ENCODE measurements at places on chromosomes 12 and 14.

GRCh38 chr14:65631040-65631439 is 218.5 kb downstream of the FUT8 start:
- DNase-seq: no peak

DNA sequence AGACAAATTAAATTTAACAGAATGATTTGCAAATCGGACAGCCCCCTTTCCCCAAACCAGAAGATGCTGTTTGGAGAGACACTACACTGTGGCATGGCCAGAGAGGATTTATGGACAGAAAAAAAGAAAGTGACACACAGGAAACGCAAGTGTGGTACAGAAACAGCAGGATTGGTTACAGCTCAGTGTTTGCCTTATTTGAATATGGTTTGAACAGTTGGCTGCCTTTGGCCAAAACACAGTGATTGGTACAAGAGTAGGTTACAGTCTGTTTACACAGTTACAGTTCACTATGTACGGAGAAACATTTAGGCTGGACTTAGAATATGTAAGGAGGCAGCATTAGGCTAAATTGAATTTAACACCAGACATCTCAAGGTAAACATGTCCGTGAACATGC is 335.3 kb downstream of the NPAS3 start:
- DNase-seq: no peak

- DNase-seq: no peak
Measured at GRCh38 chr12:63150713-63151622, at the start of gene AVPR1A. AVPR1A (minus strand) TSS chr12:63151201; CDS start chr12:63150836, 365 bp downstream.

GRCh38 chr12:132108211-132108832 is 35.8 kb downstream of the DDX51 start:
- DNase-seq: no peak

- DNase-seq: no peak
Measured at GRCh38 chr14:54944737-54945391, 42.2 kb upstream of the GCH1 start.

GRCh38 chr14:78278464-78279250 is 108.5 kb downstream of the NRXN3 start:
- no peak for DNase-seq

GRCh38 chr14:90627478-90627877 is 188.8 kb downstream of the TTC7B start:
- no peak for DNase-seq

GRCh38 chr12:125132698-125133400 is 67.6 kb downstream of the AACS start:
- DNase-seq: no peak

DNA sequence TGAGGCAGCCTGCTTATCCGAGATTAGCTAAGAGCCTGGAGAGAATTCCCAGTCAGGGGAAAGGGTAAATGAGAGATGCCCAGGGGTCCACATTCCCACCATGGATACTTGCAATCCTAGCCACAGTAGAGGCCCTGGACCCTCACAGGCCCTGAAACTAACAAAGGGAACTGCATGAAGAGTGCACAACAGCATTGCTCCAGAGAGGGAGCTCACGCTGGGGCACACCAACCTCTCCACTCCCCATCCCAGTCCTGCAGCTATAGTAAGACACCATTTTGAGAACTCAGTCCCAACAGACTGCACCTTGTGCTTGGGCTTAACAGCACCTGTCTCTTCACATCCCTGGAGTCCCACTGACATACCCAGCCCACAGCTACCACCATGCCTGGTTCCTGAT is 30.5 kb downstream of the CEP83 start:
- DNase-seq: no peak

DNA sequence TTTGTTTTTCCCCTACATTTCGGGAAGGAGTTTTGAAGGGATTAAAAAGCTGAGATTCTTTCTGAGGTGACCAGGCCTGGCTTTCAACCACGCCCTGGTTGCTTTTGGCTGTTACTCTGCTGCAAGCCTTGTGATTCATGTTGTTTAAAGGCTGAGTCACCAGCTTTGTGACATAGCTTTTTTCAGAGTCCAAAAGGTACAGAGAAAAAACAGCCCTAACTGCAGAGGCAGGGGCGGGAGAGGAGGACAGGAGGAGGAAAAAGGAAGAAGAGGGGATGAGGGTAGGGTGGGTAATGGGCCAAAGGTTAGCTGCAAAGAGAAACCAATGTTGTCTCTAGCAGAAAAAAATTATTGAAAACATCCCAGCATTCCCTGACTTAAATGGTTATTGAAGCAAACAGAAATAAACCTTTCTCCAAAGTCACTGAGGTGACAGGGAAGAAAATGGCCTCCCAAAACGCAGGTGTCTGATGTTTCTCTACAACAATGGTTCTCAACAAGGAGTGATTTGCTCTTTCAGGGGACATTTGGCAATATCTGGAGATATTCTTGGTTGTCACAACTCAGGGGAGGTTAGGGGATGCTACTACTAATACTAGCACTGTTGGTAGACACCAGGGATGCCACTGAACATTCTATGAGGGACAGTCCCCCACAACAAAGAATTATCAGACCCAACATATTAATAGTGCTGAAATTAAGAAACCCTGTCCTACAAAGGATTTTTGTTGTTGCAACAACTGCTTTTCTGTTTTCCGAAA is 2.1 kb upstream of the UBC start:
- DNase-seq: no peak

- no peak for DNase-seq
Measured at GRCh38 chr12:109710747-109711595, 2.7 kb upstream of the FAM222A start.

GRCh38 chr12:29552994-29553748 is 55.7 kb upstream of the OVCH1 start:
- DNase-seq: no peak

DNA sequence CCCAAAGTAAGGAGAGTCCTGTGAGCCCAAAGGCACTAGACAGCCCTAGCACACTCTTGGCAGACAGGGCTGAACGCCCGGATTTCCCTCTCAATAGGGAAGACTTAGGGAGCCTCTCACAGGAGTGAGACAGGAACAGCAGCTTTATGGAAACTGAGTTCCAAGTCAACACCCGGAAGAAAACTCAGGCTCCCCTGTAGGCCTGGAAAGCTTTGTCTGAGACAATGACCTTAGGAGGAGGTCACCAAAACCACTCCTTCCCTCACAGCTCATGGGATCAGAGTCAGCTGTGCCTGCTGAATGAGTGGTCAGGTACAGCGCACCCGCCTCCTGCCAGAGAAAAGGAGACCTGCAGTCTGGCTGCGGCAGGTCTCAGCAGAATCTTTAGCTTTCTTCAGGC is 229.5 kb downstream of the CACNA1C start:
- no peak for DNase-seq

GRCh38 chr12:54941659-54942058 is 42.9 kb downstream of the TESPA1 start:
- DNase-seq: no peak

DNA sequence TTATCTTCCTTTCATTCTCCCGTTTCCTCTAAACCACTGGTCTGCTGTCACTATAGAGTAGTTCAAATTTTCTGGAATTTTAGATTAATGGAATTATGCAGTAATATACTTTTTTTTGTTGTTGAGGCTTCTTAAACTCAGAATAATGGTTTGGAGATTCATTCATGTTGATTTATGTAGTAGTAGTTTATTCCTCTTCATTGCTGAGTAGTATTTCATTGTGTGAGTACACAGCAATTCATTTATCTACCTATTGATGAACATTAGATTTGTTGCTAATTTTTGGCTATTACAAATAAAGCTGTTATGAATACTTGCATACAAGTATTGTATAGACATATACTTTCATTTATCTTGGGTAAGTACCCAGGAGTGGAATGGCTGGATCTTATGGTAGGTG is 7.2 kb downstream of the RASSF8 start:
- DNase-seq: no peak

GRCh38 chr12:123614531-123614930 is 12.6 kb downstream of the DDX55 start:
- no peak for DNase-seq

- DNase-seq: no peak
Measured at GRCh38 chr12:123041042-123041531, 60.6 kb downstream of the ARL6IP4 start.

DNA sequence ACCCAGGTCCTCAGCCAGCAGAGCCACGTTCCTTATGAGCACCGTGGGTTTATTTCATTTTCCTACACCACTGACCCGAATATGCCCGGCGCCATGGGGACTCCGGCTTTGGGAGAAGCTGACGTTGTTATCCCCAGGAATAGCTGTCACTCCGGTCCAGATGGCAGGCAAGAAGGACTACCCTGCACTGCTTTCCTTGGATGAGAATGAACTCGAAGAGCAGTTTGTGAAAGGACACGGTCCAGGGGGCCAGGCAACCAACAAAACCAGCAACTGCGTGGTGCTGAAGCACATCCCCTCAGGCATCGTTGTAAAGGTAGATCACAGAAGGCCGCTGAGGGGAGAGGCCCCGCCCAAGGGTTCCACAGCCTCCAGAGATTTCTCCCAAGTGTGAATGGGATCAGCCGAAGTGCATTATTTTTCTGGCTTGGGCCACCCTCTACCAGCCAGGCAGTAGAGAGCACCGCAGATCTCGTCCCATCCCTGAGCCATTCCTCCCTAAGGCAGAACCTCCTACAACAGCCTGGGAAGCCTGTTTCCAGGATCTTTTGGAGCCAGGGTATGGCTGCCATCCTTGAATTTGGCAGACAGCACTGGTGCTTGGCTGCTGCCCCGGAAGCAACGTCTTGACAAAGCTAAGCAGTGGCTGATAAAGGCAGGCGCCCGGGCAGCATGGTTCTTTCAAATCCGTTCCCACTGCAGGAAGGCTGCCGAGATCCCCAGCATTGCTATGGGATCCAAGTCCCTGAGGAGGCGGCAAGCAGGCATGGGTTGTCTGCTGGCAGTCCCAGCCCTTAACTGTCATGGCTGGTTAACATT is 17.8 kb downstream of the CDK2AP1 start:
- DNase-seq: no peak

GRCh38 chr12:89882792-89883191 is 174.2 kb upstream of the ATP2B1 start:
- DNase-seq: no peak

DNA sequence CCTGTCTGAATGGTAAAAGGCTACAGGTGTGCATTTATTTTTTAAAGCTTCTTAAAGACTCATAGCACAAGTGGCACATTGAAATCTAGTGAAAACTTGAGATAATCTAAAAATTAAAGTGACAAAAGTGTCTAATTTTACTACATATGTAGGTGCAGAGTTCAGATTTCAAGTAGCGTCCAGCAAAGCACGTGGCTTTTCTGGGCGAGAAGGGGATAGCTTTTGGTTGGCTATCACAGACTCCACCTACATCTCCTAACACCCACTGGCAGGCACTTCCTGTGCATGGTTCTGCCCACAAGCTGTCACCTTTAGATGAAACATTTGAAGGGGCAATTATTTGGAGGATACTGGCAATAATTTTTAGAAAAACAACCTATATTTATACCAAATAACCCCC is 1.9 kb upstream of the PITPNM2 start:
- no peak for DNase-seq

- DNase-seq: no peak
Measured at GRCh38 chr12:632102-632696, 31.0 kb downstream of the NINJ2 start.

GRCh38 chr12:87704374-87704773 is 324.8 kb downstream of the C12orf50 start:
- DNase-seq: no peak

- DNase-seq: no peak
Measured at GRCh38 chr12:123506059-123506842, 27.3 kb downstream of the RILPL1 start.

- no peak for DNase-seq
Measured at GRCh38 chr14:103542605-103543088, 13.7 kb downstream of the TRMT61A start.

- no peak for DNase-seq
Measured at GRCh38 chr14:59481407-59481806, 2.8 kb downstream of the L3HYPDH start.

GRCh38 chr14:26199590-26200370 is 398.1 kb downstream of the NOVA1 start:
- DNase-seq: no peak

GRCh38 chr14:78950649-78951048 is 780.5 kb downstream of the NRXN3 start:
- DNase-seq: no peak
